HFFc6 (cell line): ENCODE measurements at places on chromosomes 5 and 9.

GRCh38 chr9:113985968-113986585 is 92.0 kb downstream of the AMBP start:
- peak; percentile 12 for DNase-seq

DNA sequence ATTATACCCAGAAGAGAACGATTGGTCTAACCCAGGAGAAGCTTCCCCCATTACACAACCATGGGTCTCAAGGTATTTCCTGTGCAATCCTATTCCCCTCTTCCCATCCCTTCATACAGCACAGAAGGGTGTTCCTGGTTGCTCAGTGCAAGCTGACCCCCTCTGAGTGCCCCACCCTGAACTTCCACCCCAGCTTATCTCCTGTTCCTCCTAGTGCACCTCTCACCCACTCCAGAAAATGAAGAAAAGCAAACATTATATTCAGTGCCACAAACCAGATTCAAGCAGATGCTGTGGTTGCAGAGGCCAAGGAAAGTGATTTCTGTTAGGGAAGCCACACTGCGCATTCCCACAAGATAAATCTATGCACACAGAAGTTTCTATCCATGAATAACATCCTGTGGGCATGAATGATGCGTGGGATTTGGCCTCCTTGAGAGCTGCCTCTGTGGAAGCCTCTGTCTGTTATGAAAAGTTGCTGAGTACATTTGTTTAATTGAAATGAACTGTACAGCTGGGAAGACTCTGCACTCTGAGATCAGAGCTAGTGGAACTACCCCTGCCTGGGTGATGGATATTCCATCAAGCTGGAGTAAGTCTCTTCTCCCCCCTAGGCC is 2.2 kb upstream of the OR2S2 start:
- peak; percentile 24 for DNase-seq

GRCh38 chr9:128370367-128370751 is 815 bp upstream of the URM1 start:
- DNase-seq: no peak

DNA sequence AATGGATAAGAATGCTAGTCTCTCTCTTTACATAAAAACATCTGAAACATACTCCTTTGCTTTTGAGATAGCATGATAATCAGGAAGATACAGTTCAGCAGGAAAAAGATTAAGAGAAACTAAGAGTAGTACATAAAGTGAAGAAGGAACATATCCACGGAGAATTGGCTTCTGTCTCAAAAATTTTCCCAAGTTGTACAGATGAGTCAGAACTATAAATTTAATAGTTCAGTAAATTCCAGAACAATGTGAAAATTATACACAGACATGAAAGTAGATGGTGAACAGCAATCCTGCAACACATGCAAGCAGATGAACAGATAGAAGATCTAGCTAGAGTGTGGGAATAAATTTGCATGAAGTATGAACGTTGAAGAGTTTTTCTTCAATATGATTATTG is 691.4 kb upstream of the RIOK2 start:
- peak; percentile 6 for DNase-seq

GRCh38 chr5:176851871-176852658 is 41.7 kb downstream of the UNC5A start:
- DNase-seq: no peak

- no peak for DNase-seq
Measured at GRCh38 chr9:93089481-93089991, 6.5 kb upstream of the CARD19 start.

DNA sequence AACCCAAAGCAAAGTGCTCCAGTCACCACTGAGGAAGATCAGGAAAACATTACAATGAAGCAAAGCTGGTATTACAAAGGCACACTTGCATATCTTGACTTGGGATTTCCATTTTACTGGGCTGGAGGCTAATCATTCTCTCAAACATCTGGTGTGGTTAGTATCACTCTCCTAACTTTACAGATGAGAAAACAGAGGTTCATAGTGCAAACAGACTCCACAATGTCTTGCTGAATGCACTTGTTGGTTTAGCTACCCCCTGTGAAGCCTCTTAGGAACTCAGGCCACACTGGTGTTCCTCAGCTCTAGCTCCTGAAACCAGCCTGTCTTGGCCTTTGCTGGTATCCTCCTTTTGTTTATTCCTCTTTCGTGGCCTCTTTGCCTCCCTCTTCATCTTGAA is 29.5 kb upstream of the SMAD5 start:
- DNase-seq: no peak

DNA sequence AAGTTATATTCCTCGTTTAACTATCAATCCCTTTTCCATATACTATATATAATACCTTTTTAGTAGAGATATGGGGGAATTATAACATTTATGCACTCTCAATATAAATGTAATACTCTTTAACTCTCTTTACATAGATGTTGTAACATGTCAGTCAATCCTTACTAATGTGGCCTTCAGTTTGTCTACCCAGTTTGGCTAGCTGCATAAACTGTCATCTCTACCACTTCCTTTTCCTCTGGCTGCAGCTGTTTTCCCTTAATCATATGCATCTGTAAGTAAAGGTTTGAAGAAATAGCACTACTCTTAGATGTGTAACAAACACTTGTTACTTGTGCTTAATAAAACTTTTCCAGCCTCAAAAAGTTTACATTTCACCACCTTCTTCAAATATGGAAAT is 13.4 kb downstream of the ABHD17B start:
- DNase-seq: no peak

DNA sequence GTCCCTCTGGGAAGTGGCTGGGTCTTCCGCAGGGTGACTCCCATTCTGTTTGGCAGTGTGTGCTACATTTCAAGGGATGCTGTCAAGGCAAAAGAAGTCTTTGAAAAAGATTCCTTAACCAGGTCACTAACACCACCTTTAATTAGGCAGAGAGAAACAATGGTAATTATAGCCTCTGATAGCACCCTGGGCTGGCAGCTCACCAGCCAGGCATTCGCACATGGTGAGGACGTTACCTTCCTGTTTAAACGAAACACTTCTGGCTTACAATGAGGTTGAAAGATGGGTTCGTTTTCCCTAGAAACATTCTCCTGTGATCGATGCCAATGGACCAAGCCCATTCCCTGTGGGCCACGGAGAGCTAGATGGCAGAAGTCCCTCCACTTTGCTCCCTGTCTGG is 230.1 kb upstream of the PANK3 start:
- no peak for DNase-seq
